Fibroblast of skin of scalp (primary cell): ENCODE measurements at places on chromosomes 5 and 9.
A peak's percentile ranks its signal among the peaks of the same experiment; 100 is the strongest.

GRCh38 chr5:42020788-42021530, 95.9 kb downstream of the FBXO4 start:
- DNase-seq = peak; percentile 65

GRCh38 chr5:157290981-157291711, 25.2 kb downstream of the CYFIP2 start:
- DNase-seq = peak; percentile 39

- DNase-seq = no peak
Measured at GRCh38 chr5:108786806-108787483, 39.2 kb downstream of the FER start.

- peak; percentile 86 for DNase-seq
Measured at GRCh38 chr5:180784497-180785097, 18.0 kb downstream of the MGAT1 start.

DNA sequence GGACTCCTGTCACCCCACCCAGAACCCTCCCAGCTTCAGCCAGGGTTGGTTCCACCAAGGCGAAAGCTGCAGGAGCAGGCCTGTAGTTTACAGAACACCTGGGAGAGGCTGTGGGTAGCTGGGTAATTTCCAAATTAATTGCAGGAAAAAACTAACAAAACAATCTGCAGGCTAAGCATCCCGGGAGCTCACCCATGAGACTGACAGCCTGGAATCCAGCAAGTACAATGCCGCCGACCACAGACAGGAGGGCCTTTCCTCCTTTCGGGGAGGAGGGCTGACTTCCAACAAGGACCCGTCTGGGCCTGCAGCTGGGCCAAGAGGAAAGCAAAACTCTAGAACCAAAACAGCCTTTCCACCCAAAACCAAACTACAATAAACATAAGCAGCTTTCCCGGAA, 10.3 kb downstream of the FOXE1 start:
- no peak for DNase-seq

DNA sequence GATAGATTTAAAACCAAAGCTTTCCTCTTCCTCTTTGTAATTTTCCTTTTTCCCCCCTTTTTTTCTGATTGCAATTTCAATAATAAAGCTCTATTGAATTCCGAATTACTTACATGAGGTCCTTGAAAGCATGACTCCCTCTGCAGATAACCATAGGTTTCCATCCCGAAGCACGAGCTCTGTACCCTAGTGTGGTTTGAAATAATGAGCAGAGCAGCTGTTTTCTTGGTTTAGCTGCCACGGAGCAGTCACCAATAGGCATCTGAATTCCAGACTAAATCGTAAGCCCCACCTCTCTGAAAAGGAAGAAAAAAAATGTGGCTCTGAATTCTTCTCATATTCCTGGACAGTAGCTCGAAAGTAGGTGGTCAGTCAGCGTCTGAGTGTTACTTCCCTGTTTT, 18.5 kb upstream of the GNE start:
- DNase-seq = peak; percentile 80

- DNase-seq = peak; percentile 48
Measured at GRCh38 chr5:55600497-55601203, 65.9 kb upstream of the PLPP1 start.

DNA sequence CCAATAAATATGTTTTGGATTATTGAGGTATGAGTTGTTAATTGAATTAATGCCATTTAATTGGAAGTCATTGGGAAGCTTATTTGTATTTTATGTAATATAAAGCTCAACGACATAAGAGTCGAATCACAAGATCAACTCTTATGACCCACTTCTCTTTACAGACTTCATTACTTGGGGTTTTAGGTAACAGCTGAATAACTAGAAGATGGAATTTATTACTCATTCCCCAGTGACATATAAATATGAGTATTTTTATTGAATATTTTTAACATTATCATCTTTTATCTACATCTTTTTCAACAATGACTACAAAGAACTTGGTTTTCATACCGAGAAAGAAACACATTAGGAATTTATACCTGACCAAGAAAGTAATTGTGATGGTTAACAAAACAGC, 21.1 kb downstream of the HMGCR start:
- DNase-seq = no peak

- DNase-seq = no peak
Measured at GRCh38 chr5:143396353-143396940, 7.0 kb downstream of the NR3C1 start.

DNA sequence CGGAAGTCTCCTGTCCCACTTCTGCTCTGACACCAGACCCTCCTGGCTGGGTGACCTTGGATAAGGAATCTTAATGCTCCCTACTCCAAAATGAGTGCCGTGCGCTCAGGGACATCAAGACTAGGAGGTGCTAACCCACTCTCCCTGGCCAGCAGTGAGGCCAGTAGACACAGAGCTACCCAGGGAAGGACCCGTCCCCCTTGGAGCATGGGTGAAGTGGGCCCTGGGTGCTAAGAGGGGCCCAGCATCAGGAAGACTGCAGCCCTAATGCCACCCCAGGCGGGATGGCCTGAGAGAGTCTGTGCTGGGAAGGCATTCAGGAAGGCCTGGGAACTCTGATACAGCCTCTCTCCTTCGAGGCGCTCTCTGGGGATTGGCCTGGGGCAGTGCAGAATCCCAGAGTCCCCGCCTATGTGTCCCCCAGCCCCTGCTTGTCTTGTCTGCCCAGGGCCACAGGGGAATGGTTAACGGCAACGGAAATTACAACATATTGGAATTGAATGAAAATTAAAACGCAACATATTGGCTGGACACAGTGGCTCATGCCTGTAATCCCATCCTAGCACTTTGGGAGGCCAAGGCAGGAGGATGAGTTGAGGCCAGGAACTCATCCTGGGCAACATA, 29.7 kb upstream of the RNU6ATAC start:
- no peak for DNase-seq

GRCh38 chr9:69170231-69170630, 3.8 kb upstream of the TJP2 start:
- no peak for DNase-seq
